ENCODE measurements at places on chromosomes 2 and 18.

GRCh38 chr2:81858998-81859397 lies 1554.4 kb upstream of the LRRTM1 start:
- no peaks in the 10 kb centered on the region for H3K27me3 ChIP-seq
- H3K27ac ChIP-seq, result no peak overlapping the region
- H3K4me1 ChIP-seq, result no peaks in the 10 kb centered on the region
- no peak overlapping the region for H3K4me3 ChIP-seq

DNA sequence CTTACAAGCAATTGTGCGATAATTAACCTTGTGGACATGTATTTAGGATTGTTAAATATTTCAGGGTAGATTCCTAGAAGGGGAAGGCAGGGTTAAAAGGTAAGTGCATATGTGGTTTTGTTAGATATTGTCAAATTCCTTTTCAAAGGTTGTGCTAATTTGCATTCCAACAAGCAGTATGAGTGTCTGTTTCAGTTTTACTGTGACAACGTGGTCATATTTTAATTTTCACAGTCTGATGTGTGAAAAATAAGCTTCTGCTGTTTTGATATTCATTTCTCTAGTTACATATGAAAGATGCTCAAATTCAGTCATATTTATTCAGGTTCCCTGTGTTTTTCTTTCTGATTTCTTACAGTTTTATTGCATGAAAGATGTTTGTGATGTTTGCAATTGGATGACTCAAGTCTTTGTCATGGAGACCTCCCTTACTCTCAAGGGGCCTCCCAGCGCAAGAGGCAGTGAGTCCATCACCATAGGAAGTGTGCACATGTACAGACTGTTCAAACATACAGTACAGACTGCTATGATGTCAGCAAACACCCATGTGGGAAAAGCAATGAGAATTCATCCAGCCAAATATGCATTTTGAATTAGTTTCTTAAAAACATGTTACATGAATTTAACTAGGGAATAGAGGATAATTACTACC lies 310.8 kb downstream of the GALR1 start:
- H3K27me3 ChIP-seq, result no peaks in the 10 kb centered on the region
- H3K27ac ChIP-seq, result no peak overlapping the region
- DNase-seq, result no peak
- no peak overlapping the region for H3K4me3 ChIP-seq
- H3K36me3 ChIP-seq, result no peaks in the 10 kb centered on the region
- H3K4me1 ChIP-seq, result no peaks in the 10 kb centered on the region

- no peak overlapping the region for H3K27ac ChIP-seq
- no peak for DNase-seq
- peaks cover 21% of the 10 kb centered on the region for H3K36me3 ChIP-seq
- no peaks in the 10 kb centered on the region for H3K27me3 ChIP-seq
These were observed 680 bp downstream of the ASNSD1 start for GRCh38 chr2:189661957-189662321.

DNA sequence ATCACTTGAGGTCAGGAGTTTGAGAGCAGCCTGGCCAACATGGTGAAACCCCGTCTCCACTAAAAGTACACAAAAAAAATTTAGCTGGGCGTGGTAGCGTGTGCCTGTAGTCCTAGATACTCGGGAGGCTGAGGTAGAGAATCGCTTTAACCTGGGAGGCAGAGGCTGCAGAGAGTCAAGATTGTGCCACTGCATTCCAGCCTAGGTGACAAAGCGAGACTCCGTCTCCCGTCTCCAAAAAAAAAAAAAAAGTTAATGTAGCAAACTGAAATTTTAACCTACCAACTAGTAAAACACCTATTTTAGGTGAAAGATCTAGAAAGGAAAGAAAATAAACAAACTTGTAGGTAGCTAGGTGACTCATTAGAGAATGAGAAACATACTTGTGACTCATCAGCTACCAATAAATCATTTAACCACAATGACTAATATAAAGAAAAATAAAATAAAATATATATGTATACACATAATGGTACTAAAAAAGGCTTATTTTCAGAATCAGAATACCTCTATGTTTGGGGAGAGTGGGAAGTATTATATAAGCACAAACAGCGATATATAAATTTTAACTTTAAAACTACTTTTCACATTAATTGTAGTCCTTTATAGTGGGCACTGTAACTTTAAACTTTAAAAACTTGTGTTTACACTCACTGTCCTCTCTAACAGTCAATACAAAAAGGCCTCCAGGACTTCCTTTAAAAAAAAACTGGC lies 36.6 kb downstream of the DARS1 start:
- no peak for DNase-seq
- H3K27ac ChIP-seq, result peak overlapping the region; percentile 57
- no peaks in the 10 kb centered on the region for H3K27me3 ChIP-seq
- peaks cover 29% of the 10 kb centered on the region for H3K4me1 ChIP-seq
- no peak overlapping the region for H3K4me3 ChIP-seq

GRCh38 chr2:240432820-240433801 lies 2.4 kb upstream of the GPC1 start:
- no peak for DNase-seq
- H3K4me3 ChIP-seq, result peak overlapping the region; percentile 44
- peaks cover 18% of the 10 kb centered on the region for H3K4me1 ChIP-seq
- H3K27ac ChIP-seq, result peak overlapping the region; percentile 36

DNA sequence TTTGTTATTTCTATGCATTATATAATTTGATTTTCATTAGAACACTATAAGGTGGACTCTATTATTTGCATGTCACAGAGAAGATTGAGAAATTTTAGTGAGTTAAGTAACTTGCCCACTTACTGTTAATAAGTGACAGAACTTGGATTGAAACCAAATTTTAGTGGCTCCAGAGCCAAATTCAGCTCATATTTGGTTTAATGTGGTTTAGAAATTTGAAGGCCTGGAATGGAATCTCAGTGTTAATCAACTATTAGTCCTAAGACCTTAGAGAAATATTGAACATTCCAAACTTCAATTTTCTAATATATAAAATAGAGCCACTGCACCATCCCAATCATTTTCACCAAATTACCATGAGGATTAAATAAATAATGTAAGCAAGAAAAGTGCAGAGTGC lies 281.6 kb downstream of the ZNF385B start:
- H3K4me1 ChIP-seq, result no peaks in the 10 kb centered on the region
- no peak overlapping the region for H3K4me3 ChIP-seq
- no peaks in the 10 kb centered on the region for H3K27me3 ChIP-seq
- no peak for DNase-seq
